Glutamatergic neuron (in vitro differentiated cells): ENCODE measurements at places on chromosomes 7 and 10.

GRCh38 chr7:87370660-87371180 is 25.3 kb downstream of the CROT start:
- no peak for DNase-seq

DNA sequence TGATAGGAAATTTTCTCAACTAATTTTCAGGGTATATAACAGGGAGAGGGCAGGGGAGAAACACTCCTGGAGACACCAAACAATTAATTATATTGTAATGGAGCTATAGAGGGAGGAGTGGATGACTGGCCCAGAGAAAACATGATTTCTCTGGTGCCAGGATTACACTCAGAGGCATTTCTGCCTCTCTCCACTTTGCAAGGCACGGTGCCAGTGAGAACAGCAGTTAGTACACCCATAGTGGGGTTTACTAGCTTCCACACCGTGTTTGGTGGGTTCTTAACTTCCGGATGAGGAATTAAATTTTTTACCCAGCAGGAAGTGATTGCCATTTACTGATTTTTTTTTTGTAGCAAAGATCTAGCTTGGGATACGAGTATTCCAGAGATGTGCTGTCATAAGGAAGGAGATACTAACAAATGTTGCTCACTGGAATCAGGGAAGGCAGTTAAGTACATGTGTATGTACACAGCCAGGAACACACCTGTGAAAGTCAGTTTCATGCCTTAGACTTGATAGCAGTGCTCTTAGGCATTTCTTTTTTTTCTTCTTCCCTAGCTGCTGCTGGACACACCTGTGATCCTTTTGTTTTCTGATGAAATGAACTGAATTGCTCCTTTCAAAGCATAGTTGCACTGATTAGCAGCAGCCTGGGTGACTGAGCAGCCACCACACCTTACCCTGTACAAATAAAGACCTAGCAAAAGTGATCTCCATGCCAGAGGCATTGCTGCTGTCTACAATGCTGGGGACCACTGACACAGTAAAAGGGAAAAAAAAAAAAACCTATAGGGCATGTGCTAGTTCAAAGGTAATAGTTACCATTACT is 58.1 kb downstream of the POLL start:
- no peak for DNase-seq

DNA sequence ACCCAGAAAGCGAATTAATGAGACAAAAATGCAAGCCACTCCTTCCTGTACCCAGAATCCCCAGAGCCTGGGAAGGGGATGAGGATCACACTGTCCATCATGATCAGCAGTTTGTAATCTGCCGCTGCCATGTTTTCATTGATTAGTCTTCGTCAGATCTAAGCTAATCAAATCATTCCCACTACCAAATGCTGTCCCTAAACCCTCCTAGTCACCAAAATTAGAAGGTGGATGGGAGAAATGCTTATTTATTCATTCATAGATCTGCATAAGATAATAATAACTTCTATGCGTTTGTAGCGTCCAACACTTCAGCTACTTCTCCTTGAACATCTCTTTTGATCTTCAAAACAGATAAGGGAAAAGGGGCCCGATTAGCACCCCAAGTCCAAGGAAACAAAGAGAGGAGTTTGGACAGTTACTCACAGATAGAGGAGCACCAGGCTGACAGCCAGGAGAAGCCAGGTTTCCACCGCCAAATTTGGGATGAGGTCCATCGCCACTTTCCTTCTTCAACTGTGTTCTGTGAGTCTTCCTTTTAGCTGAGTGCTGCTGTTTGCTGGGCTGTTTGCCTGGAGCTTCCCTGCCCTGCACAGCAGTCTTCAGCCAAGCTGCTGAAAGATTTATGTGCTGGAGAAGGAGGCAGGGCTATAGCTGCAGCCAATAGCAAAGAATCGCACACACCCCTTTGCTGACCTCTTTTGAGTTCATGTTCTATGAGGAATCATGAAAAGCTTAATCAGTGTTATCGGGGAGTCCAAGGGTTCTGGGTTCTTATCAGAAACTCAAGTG is at the start of gene CYP3A5:
TSS of gene CYP3A5 (minus strand) at position 597 of the 792 bp plus-strand sequence. CDS start at position 497, 100 bp downstream.
- DNase-seq: no peak

DNA sequence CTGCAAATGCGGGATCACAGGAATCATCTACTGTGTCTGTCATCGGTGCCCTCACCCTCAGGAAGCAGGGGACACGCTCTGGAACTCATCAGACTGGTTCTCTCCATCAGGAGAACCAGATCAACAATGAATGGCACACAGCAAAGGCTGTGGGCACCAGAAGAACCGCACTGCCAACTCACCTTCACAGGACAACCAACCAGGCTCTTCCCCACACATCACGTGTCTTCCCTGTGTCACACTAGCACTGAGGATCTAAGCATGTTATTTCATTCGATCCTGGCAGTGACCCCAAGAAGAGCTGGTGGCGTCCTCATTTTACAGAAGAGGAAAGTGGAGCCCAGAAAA is 106.1 kb downstream of the TNS3 start:
- DNase-seq: no peak

DNA sequence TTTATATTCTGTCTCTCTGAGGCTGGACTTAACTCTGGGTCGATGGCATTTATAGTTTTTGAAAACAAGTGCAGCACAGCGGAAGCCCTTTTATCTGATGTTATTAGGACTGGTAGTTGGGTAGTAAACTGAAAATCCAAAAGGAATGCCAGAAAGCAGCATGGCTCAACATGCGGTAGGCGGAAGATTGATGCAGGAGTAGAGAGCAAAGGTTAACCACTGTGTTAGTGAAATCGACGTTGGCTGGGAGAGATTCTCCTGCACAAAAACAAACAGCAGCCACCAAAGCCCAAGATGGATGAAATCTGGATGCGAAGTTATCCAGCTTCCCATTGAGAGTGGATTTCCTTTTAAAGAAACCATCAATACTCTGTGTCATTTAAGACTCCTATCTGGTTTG is 54.5 kb upstream of the EMX2 start:
- no peak for DNase-seq

GRCh38 chr7:33757050-33757449 is 148.3 kb upstream of the BMPER start:
- DNase-seq: no peak

- DNase-seq: no peak
Observed at GRCh38 chr10:52756966-52757365, 15.6 kb downstream of the MBL2 start.

DNA sequence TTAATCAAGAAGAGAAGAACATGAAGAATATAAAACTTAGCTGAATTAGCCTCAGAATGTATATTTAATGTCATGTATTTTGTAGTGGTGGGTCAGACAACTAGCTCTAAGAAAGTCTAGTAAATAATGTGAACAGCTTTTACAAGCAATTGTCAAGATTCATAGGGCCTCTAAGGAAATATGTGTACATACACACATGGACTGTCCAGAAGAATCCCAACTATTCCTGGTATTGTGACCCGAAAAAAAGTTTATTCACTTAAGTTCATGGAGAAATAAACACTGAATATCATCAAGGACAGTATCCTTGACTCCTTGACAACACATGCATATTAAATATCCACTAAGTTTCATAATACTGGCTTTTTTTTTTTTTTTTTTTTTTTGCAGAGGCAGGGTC is 11.4 kb upstream of the TWIST1 start:
- no peak for DNase-seq

- DNase-seq: no peak
Observed at GRCh38 chr7:101899616-101900015, 82.2 kb downstream of the CUX1 start.

DNA sequence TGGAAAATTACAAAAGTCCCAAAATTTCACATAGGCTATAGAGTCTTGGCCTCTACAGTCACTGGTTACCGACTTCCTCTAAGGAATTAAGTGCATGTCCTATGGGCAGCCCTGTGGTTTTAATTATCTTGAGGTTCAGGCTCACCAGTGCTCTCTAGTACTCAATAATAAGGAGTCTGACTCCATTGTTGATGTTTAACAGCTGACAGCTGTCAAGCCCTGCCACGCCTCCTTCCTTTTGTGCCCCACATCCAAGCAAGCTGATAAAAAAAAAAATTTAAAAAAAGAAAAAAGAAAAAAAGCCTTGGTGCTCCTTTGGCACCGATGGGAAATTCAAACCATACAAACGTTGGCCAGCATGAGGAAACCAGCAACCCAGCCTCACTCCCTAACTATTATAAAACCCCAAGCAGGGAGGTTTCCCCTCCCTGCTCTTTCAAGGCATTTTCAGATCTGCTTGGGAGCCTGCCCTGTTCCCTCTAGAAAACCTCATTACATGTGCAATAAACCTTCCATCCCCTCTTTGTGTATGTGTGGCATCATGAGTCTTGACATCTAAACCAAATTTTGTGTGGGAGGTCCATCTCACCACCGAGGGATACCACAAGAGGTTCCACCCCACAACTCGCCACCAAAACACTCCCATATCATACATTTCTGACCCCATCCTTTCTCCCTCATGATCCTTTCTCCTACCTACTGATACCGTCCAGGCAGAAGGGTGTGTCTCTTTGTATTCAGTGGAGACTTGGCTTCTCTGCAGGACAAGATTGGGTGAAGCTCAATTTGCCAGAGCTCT is 70.9 kb upstream of the CCDC71L start:
- DNase-seq: no peak

DNA sequence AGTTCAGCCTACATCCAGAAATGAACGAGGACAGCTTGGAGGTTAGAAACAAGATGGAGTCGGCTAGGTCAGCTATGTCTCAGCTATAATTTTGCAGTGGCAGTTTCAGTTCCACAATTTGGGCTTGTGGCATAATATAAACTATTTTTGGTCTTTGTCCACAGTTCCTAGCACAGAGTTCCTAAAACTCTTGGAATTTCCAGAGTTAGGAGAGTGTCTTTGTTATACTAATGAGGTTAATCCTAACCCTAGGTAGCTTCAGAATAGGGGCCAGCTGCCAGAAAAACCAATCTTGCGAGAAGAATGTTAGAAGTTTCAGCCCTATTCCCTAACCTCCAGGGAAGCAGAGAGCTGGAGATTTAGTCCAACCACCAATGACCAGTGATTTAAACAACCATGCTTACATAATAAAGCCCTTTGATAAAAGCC is 131.9 kb downstream of the AKR1D1 start:
- no peak for DNase-seq

DNA sequence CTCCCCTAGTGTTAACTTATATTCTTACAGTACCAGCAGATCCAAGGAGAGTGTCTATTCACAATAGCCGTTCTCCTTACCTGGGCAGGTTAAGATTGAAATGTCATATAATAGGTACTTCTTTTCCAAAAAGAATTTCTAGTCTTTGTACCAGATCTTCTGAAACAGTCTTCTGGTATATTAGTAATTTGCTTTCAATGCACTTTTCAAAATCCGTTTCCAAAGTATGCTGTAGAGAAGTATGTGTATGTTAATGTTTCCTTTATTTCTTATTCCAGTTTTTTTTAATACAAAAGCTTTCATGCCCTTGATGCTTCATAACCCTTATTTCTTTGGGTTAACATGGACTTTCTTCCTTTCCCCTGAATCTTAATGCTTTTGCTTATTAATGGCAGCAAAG is 188.2 kb downstream of the MLLT10 start:
- DNase-seq: no peak

DNA sequence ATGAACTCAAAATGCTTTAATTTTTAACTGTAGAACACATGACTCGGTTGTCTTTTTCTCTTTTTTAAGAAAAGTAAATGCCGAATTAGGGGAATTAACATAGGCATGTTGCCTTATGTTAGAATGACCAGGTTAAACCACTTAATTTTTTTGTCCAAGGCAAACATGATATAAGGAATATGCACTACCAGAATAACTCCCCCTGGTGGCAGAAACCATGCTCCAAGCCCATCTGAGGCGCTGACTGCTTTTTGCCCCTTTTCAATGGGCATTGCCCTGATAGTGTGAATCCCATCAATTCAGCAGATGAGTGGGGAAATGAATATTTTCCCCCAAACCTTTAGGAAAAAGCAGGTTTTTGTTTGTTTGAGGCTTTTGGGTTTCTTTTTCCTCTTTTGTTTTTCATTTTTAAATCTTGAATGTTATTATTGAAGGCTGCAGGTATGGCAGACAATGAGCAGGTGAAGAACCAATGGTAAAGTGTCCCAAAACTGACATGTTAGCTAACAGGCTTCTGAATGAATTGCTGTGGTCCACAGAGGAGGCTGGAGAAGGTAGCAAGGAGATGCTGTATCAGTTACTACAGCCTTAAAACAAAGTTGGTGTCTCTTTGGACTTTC is 284.3 kb downstream of the SORCS3 start:
- DNase-seq: peak; percentile 68

DNA sequence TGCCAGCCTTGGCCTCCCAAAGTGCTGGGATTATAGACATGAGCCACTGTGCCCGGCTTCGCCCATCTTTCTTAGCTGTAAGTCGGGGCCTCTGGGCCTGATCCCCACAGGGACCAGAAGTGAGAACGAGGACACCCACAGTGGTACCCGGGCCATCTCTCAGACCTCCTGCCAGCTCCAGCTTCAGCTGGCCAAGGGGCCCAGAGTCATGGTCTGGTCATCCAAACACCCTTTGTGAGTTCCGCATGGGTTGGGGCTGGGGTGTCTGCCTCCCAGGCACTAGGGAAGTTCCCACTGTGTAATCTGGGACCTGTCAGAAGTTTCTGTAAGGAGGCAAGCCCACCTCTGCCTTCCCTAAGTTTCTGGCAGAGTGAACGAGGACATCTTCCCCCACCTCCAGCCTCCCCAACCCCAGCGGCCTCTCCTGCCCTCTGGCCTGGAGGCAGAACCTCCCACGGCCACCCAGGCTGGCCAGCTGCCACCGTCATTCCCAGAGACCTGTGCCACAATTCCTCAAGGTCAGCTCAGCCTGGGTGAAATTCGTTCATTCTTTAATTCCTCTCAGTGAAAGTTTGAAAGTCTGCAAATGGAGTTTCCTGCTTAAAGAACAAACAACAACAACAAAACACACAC is 19.5 kb upstream of the FOXL3 start:
- peak; percentile 7 for DNase-seq

GRCh38 chr10:63520500-63521415 is at the start of gene REEP3:
TSS of gene REEP3 (plus strand) at chr10:63521401. CDS start at chr10:63521546, 145 bp downstream.
- DNase-seq: peak; percentile 82

DNA sequence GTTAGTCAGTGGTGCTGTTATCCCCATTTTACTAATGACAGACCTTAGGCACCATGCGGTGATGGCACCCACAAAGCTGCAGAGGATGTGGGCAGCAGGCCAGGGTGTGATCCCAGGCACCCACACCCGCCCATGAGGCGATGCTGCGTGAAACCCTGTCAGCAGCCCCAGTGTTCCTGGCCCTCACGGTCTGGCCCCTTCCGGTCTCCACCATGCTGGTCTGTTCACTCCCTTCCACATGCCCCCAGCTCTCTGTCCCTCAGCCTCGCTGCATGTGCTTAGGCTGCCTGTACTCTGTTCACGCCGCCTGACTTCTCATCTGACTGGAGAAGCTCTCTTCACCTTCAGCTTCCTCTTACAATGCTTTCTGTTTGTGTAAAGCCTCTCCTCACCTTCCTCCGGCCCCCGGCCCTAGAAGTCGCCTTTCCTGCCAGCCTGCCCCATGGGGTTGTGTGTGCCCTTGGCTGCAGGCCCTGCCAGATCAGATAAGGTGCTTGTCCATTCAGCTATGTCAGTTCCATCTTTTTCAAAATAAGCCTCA is 17.6 kb upstream of the ORAI2 start:
- DNase-seq: no peak

DNA sequence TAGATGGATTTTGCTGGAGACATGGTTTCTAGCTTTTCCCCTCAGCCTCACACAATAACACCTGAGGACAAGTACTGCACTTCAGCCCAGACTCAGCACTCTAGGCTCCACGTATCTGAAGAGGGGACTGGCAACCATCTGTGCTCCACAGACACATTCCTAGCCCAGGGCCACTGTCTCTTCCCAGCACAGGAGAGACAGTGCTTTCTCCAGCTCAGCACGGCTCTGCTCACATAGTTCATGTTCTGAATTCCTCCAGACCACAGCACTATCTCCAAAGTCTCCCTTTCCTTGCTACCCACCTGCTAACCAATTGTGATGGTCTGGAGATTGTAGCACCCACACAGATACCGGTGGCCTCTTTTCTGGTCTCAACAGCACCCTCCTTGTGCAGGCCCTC is 114.5 kb downstream of the HTR7 start:
- no peak for DNase-seq
